ENCODE measurements at places on chromosomes 6 and 20.

GRCh38 chr6:42165016-42165415 lies 8.1 kb upstream of the GUCA1A start:
- DNase-seq = no peak

- no peak for DNase-seq
Observed at GRCh38 chr6:163776196-163776905, 361.8 kb downstream of the QKI start.

DNA sequence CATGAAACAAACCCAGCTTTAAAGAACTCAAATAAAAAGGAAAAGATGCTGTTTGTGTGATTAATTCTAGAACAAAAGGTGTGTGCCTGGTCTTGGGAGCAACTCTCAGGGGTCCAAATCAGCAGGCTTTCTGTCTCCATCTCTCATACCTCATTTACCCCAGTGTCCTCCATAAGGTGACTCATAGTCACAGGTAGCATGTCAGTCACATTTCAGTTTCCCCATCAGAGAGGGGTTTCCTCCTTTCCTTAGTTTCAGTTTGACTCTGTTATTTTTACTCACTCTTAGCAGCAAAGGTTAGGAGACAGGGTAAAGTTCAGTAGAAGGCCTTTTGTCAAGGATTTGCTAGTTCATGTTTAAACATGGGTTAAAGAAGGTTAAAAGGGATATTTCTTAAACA lies 46.2 kb downstream of the OGFRL1 start:
- DNase-seq = no peak

GRCh38 chr6:126665551-126665950 lies 325.6 kb downstream of the CENPW start:
- DNase-seq = no peak

GRCh38 chr6:26420688-26421171 lies 18.7 kb downstream of the BTN3A1 start:
- no peak for DNase-seq

GRCh38 chr6:147947521-147947920 lies 395.1 kb upstream of the SASH1 start:
- no peak for DNase-seq

DNA sequence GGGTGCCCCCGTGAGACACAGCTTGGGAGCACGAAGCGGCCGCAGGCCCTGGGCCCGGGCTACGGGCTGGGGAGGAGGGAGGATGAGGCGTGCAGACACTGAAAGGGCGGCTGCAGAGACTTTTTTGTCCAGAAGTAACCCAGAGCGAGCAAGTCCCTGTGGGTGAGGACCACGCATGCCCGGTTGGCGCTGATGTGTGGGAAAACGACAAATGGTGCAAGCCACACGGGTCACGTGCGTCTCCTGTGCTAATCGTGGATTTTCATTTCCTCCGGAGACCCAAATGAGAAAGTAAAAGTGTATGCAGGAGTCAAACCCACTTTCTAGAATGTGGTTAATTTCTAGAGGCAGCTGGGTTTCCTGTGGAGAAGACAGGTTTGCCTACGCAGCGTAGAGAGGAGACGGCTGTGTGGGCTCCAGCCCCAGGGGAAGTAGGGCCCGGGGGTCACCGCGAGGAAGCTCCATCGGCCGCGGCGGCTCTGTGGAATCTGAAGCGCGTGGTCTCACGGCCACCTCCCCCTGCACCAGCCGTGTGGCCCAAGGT lies 19.0 kb downstream of the DLL1 start:
- DNase-seq = no peak

DNA sequence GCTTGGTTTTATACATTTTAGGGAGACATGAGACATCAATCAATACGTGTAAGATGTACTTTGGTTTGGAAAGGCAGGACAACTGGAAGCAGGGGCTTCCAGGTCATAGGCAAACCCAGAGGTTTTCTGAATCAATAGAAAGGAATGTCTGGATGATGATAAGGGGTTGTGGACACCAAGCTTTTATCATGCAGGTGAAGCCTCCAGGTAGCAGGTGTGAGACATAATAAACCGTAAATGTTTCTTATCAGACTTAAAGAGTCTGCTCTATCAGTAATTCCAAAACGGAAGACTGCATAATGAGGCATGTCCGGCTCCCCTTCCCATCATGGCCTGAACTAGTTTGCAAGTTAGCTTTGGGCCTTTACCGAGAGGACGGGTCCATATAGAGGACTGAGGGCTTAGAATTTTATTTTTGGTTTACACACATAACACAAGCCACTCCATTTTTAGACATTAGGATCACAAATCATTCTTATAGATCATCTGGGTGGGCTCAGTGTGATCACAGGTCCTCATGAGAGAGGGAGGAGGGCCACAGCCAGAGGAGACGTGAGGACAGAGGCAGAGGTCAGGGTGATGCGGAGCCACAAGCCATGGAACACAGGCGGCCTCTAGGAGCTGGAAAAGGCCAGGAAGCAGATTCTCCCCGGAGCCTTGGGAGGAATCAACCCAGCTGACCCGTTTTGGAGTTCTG lies 10.7 kb upstream of the SERPINB9 start:
- no peak for DNase-seq

DNA sequence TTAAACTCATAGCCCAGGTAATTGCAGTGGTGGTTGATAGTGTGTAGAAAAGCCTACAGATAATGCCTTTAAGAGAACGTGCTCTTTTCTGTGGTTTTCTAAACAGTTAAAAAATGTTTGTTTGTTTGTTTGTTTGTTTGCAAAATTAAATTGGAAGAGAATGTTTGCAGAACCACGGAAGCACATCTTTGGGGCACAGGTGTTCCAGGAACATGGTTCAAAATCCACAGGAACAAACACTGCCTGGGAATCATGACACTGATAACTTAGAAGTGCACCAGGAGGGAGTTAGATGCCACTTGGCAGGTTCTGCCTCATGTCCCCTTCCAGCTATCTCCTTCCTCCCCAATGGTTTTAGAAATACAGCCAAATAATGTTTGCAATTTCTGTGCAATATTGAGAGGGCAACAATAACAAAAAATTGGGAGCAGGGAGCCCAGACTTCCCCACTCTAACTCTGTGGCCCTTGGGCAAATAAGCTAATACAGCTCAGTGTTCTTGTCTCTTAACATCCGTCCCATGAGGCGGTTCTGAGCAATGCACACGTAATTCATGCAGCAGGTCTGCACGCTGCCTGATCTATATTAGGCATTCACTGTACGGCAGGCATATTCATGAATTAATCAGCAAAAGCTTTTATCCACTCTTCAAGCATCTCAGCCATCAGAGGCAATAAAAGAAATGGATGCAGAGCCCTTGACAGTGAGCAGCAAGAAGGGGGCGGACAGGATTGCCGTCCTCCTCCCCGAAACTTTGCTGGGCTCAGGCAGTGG lies 274.3 kb upstream of the FOXQ1 start:
- DNase-seq = no peak

DNA sequence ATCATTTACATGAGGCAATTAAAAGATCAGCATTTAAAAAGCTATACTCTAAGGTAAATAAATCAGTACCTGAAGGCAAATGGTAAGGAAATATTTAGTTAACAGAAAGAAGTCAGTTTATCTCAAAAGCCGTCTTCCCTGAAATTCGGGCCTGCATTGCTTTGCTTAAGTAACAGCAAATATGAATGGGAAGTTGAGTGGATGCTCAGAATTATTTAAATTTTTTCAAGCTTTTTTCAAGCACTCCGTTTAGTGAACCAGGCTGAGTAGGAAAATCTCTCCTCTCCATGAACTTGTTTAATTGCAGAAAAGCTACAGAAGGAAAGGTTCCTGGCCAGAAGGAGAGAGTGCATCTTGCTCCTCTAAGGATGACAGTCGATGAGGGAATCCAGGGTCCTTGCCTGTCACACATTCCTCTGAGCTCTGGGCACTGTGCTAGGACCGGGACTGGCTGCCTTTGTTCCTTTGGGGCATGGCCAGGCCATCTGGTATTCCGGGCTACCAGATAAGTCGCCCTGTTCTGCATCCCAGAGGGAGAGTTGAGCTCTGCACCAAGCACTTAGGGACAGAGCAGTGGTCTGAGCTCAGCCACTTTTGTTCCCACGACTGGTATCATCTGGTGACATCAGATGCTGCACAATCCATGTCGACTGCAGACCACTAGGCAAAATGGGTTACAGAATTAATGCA lies 77.6 kb downstream of the RIN2 start:
- DNase-seq = no peak

GRCh38 chr6:98212468-98212867 lies 621.9 kb upstream of the POU3F2 start:
- DNase-seq = no peak

DNA sequence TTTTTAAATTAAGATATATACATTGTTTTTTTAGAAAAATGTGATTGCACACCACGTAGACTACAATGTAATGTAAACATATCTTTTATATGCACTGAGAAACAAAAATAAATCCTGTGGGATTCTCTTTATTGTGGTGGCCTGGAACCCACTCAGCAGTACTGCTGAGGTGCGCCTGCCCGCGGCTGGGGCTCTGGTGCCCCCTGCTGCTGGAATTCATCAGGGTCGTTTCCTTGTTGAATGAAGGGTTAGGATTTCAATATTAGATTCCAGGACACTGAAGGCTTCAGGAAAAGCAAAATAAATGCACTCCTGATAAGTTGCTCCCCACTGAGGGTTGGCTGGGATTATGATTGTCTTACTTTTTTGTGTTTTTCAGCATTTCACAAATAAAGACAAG lies 175.8 kb upstream of the GGTLC1 start:
- no peak for DNase-seq

All from stimulated activated CD4-positive, alpha-beta T cell treated with anti-CD3 and anti-CD28 coated beads, Interleukin-1b, Interleukin-23, amount 100 ng/mL, for 1 hour (primary cell).